ENCODE measurements at places on chromosomes 6 and 20. TPM values are rescaled to one million over a fixed set of nuclear protein-coding genes. Genes with fewer than 3 reads are reported as not detected.

DNA sequence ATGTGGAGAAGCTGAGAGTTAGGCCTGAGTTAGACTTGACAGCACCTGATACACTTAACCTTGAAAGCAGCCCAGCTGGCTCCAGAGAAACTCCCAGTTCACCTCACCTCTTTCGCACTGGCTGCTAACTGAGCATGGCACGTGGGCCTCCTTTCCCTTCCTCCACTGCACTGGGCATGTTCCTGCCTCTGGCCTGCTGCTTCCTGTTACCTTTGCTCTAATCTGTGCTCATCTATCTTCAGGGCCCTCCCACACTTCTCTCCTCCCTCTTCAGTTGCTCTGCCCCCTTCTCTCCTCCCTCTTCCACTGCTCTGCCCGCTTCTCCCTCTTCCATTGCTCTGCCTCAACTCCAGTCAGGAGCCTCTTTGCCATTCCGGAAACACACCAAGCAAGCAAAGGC lies 13.7 kb upstream of the UBE2V1 start:
- no peak for DNase-seq

- no peak for DNase-seq
These were observed 155.9 kb downstream of the QRSL1 start for GRCh38 chr6:106785298-106785697.

GRCh38 chr20:48359692-48360341 lies 468.0 kb downstream of the PREX1 start:
- DNase-seq, result no peak

DNA sequence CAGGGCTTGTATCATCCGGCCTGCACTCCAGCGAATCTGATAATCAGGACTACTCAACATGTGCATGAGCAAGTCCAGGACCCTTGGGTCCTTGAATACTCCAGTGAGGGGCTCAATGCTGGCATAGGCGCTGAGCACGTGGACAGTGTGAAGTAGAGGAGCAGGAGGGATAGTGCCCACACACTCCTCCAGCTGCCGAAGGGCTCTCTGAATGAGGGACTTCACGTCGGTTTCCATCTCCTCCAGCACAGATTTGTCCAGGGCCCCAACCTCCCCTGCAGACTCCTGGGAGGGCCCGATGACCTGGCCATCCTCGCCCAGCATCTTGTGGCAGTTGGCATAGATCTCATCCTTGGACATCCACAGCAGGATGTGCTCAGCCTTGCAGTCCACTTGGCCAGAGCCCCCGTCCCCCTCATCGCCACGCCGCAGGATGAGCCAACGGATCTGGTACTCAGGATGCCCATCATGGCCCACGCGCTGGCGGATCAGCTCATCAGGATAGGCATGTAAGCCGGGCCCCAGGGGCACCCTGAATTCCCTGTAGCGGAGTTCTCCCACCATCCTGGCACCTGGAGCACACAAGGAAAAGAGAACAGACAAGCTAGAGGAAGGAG lies 1.3 kb downstream of the CUL7 start:
- DNase-seq, result no peak

DNA sequence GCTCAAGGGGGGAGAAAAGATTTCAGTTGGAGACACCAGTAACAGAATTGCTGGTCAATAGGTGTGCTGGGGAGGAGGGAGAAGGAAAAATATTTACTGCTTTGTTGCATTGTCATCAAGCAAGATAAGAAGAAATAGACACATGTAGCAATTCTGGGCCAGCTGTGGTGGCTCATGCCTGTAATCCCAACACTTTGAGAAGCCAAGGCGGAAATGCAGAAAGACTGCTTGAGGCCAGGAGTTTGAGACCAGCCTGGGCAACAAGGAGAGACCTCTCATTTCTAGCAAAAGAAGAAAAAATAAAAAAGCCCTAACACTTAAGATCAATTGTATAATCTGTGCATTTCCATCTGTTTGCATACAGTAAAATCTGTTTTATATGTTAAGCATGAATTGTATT lies 126.6 kb downstream of the ZFP64 start:
- DNase-seq, result no peak

DNA sequence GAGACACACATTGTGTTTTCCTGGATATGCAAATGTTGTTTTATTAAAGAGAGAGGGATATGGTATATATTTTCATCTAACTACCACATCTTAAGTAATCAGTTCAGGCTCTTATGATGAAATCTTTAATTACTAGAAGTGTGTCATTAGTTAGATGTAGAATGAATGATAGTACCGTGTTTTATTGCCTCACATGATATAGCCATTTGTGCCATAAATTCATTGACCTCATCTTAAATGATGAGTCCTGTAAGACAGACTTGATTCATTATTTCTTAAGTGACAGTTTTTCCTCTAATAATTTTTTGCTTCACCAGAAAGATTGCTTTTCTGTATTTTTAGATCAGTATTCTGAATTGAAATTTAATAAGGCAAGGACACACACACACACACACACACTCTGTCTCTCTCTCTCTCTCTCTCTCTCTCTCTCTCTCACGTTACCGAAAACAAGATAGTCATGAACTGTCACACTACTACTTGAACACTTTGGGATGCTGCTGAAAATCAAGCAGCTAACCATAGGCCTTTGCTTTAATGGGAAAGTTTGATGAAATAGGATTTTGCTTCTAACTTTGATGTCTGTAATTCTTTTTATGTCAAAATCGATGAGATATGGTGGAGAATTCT lies 140.5 kb downstream of the SOBP start:
- DNase-seq, result no peak

GRCh38 chr6:45438849-45439406 lies 61.2 kb upstream of the SUPT3H start:
- DNase-seq, result no peak

GRCh38 chr6:18186540-18187250 lies 31.5 kb downstream of the KDM1B start:
- no peak for DNase-seq

- no peak for DNase-seq
These were observed 242.1 kb downstream of the DLL1 start for GRCh38 chr6:170048615-170049256.

GRCh38 chr6:156395276-156395675 lies 381.9 kb upstream of the ARID1B start:
- no peak for DNase-seq

GRCh38 chr6:155248008-155249001 lies 15.5 kb upstream of the CLDN20 start:
- DNase-seq, result peak; percentile 50

- no peak for DNase-seq
These were observed 41.7 kb upstream of the EMILIN3 start for GRCh38 chr20:41408156-41408794.

- DNase-seq, result no peak
These were observed 367.6 kb downstream of the THBS2 start for GRCh38 chr6:168885751-168886742.

DNA sequence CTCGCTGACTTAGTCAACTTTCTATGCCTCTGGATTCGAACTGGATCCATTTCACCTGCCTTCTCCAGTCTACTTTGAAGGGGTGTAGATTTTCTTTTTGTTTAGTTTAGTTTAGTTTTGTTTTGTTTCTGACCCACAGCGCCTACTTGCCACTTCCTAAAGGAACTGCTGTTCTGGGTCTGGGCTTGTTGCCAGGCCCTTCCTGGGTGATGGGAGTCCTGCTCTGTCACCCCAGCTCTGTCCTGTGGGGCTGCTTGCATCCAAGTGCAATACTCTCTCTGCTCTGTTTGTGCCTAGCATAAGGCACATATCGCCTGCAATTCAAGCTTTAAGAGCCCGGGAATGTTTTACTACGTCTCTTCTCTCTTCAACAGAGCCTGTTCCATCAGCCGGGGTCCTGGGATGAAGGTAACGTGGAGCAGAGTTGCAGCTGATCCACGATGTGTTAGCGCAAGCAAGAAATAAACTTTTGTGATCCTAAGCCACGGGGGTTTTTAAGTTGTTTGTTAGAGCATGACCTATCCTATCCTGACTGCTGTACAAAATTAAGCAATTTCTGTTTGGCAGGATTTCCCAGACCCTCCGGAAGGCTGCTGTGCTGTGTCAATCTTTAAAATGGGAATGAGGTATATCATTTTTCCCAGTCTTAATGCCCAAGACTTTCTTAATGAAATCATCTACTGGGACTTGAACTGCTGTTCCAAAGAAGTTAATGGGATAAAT lies 30.9 kb upstream of the TAGAP start:
- DNase-seq, result no peak

- DNase-seq, result no peak
These were observed 33.6 kb downstream of the PSMB9 start for GRCh38 chr6:32887616-32888015.

GRCh38 chr6:18021166-18021850 lies 33.9 kb upstream of the KIF13A start:
- DNase-seq, result no peak

DNA sequence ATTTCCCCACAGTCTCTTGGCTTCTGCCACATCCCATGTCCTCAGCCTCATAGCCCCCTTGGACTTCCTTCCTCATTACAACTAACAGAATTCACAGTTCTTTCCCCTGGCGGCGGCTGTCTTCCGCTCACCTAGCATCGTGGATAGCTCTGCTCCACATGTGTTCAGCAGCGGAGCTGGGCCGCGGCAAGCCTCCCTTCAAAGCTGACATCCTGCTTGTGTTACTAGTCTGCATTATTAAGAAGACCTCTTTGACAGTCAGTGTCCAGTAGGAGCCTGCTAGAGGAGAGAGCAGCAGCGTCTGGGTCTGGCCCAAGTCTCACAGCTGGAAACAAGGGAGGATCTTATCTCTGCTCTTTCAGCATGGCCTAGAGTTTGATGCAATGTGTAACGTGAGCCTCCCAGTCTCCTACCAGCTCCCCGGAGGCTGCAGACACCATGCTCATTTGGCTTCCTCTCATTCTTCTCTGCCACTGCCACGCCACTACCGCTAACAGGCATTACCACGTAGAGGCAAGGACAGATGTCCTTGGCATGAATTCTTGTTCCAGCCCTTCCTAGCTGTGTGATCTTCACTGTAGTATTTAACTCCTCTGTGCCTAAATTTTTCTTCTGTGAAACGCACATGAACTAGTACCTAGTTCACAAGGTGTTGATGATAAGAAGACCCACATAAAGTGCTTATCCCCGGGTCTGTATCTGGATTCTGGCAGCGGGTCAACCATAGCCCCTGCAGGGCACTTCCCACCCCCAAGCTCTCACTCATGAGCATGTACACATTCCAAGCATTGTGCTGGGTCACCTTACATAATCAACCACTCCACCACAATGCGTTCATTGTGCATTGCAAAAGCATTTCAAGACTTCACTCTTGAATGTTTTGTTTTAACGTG lies 107.1 kb upstream of the BACH2 start:
- peak; percentile 64 for DNase-seq

- no peak for DNase-seq
These were observed 90.1 kb upstream of the PREP start for GRCh38 chr6:105492706-105493673.

- no peak for DNase-seq
These were observed 27.3 kb downstream of the RAMACL start for GRCh38 chr6:166559211-166559610.

DNA sequence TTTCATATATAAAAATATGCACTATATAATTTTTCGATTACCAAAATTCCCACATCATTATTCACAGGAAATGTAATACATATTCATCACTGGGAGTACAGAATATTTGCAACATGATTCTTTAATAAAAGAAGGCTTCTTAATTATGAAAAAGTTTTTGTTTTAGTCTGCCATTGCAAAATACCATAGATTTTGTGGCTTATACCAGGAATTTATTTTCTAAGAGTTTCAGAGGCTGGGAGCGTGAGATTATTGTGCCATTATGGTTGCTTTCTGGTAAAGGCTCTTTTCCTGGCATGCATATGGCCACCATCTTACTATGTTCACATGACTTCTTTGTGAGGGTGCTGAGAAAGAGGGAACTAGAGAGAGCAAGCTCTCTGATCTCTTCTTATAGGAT lies 306.9 kb upstream of the ADGRB3 start:
- no peak for DNase-seq

GRCh38 chr6:11111769-11112437 lies 378 bp upstream of the ERVFRD-1 start:
- DNase-seq, result peak; percentile 74

GRCh38 chr6:7230327-7230691 lies 82.7 kb downstream of the SSR1 start:
- no peak for DNase-seq

GRCh38 chr6:147322299-147323162 lies 118.3 kb downstream of the STXBP5 start:
- no peak for DNase-seq

- DNase-seq, result no peak
These were observed 192.4 kb downstream of the CD83 start for GRCh38 chr6:14309951-14310445.

DNA sequence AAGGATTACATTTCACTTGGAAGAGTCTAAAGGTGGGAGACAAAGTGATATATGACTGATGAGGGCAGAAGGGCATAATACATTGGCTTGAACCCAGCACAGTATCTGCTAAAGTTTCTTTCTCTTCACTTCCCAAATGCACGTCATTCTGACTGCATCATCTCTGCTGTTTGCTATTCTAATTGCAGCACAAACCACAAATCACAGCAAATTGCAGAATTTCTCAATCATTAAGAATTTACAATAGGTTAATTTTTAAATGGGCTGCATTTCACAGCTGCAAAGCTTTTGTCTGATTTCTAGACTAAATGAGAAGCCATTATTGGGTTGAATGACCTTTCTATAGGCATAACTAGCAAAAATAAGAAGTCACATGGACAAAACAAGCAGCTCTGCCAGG lies 337.0 kb downstream of the RNGTT start:
- DNase-seq, result no peak

GRCh38 chr20:57713951-57714350 lies 4.1 kb upstream of the PMEPA1 start:
- no peak for DNase-seq

GRCh38 chr20:57389695-57390603 lies 1.2 kb upstream of the RBM38 start:
- no peak for DNase-seq

GRCh38 chr20:23039136-23039875 lies 4.2 kb downstream of the SSTR4 start:
- no peak for DNase-seq

DNA sequence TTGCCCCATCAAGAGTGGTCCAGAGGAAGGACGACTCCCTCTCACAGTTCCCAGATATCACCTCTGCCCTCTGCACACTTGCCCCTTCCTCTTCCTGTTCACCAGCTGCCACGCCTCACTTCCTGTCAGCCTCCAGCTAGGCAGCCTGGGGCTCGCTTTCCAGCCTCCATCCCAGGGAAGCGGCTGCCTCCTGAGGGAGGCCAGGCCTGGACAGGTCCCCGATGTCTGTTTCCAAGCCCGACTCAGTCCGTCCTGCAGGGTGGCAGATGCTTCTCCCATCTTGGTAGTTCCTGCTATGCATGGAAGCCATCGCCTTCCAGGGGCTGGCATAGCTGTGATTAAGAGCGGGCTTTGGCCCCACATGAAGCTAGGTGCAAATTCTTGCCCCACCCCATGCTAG lies 233.5 kb upstream of the PMEPA1 start:
- no peak for DNase-seq

GRCh38 chr6:51472745-51473487 lies 614.5 kb downstream of the PKHD1 start:
- no peak for DNase-seq

HSP90AB1 gene
- 1,764 TPM for total RNA-seq

ADIG gene
- total RNA-seq, result not detected

KIZ gene
- 18.9 TPM for total RNA-seq

IL17A gene
- total RNA-seq, result not detected

BPIFB2 gene
- not detected for total RNA-seq

IMPG1 gene
- not detected for total RNA-seq

KCNQ5 gene
- total RNA-seq, result 24.1 TPM

MOXD1 gene
- total RNA-seq, result 17.2 TPM

LY6G6F gene
- total RNA-seq, result not detected

FAM110A gene
- total RNA-seq, result 2.6 TPM

THBS2 gene
- 0.16 TPM for total RNA-seq

OOEP gene
- total RNA-seq, result not detected

PTCHD4 gene
- total RNA-seq, result 8.4 TPM

TTLL9 gene
- not detected for total RNA-seq

SHLD1 gene
- 1.5 TPM for total RNA-seq

CRISP1 gene
- not detected for total RNA-seq

CAP2 gene
- 21.3 TPM for total RNA-seq

C20orf141 gene
- total RNA-seq, result not detected
